ENCODE measurements at places on chromosomes 7 and 10.

- no peak for DNase-seq
Observed at GRCh38 chr10:106011250-106011649, 1153.3 kb downstream of the SORCS1 start.

DNA sequence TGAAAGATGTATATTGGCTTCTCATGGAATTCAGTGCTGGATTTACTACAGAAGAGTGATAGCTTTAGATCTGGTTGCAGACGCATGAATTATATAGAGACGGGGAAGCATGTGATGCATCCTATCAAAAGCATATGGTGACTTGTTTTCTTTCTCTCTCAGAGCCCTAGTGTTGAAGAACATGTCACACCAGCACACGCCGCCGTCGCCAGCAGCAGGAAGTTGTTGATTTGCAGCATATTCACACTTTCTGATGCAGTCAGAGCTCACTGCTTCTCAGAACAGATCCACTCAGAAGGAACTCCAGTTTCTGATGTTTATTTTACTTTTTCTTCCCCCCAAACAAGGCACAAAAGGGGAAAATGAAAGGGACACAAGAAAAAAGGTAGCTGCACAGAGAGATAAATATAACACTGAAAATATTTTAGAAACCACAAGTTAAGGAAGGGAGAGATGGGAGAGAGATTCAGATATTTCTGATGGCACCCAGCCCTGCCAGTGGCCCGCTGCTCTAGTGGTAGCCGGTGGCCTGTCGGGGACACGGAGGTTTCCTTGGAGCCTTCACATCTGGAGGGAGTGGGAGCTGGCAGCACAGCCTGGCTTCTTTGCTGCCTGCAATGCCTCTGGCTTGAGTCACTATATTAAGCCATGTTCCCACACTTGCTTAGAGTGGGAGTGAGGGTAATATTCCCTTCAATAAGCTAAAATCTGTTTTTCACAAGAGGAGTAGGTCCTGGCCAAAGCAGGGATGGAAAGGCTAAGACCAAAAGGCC is 123.2 kb downstream of the NRP1 start:
- no peak for DNase-seq

GRCh38 chr7:44377681-44378421 is 52.5 kb upstream of the CAMK2B start:
- DNase-seq: no peak

DNA sequence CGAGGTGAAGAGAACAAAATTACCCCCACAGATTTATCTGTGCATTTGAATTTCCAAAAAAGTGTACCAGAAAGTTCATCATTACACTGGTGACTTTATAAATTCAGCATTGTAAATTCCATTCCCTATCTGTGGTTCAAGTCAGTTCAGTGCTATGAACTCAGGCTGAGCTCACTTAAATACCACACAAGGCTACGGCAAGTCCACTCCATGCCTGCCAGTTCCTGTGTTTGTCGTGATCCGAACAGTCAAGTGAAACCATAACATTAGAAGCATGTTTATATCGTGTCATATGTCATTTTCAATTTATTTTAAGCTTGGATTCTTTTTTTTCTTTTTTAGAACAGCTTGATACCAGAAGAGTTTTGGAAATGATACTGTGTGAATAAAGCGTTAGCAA is 14.8 kb downstream of the MBL2 start:
- no peak for DNase-seq

DNA sequence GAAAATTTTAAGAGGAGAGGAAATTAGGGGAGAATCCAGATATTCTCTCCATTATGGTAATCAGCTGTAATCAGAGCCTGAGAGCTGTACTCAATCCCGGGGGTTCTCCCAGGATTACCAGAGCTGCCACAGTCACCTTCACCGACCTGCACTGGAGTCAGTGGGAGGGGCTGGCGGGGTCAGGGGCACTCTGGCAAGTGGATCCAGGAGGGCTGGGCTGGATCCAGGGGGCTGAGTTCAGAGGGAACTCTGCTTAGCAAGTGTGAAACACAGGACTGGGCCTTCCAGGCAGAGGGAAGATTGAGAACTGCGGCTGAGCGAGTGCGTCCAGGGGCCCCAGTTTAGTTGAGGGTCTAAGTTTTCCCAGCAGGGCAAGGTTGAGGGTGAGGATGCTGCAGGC is 89.2 kb downstream of the BMS1 start:
- DNase-seq: no peak

DNA sequence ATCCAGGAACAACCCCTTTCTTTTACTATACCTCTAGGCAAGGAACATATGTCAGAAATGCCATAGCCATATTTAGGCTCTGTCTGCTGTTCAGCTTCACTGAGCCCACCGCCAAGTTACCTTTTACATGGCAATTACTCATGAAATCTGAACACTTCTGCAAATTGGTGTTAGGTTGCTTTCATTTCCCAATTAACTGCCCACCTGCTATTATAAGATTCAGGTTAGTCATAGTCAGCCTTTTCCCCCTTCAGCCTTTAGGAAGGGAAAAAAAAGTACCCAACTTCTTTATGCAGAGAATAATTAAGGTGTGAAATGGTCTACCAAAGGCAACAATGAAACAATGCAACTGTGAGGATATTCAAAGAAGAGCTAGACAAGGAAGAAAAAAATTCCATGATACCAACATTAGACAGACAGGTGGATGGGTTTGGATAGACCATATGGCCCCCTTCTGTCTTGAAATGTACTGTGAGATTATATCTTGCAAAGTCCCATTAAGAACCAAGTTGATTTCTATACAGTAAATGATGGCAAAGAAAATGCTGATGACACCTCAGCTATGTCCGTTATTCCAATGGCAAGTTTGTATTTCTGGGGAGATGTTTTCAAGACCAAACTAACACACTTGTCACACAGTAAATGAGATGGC is 442.1 kb upstream of the NRP1 start:
- no peak for DNase-seq

DNA sequence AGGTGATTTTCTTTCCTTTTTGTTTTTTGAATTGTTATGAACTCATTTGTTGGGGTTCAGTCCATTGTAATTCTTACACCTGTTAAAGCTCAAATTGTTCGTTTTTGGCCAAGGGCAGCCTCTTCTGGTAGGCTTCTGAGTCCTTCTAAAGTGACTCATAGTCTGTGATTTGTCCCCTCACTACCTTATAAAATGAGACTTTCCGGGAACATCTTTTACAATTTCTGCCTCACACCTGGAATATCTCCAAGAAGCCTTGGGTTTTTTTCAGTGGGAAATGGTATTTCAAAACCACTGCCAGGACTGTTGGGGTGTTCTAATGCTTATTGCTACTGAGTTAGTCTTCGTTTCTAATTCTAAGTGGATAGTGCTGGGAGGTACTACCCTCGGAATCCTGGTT is 56.7 kb downstream of the BMPR1A start:
- no peak for DNase-seq
